ENCODE measurements at places on chromosomes 2 and 18.

DNA sequence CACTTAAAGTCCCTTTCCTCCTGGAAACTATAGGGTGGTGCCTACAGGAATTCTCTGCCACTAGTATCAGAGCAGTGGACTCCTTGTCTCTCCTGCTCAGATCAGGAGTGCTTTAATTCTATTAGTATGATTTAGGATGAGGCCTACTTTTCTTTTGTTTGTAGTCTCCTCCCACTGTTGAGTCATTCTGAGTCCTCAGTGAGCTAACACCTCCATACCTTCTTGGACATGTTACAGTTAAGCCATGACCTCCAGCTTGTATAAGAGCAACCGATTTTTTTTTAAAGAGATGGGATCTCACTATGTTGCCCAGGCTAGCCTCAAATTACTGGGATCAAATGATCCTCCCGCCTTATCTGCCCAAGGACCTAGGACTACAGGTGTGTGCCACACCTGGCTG is 48.7 kb upstream of the OTOF start:
- no peak for DNase-seq

GRCh38 chr2:204665771-204666170 is 120.5 kb downstream of the PARD3B start:
- DNase-seq: no peak

DNA sequence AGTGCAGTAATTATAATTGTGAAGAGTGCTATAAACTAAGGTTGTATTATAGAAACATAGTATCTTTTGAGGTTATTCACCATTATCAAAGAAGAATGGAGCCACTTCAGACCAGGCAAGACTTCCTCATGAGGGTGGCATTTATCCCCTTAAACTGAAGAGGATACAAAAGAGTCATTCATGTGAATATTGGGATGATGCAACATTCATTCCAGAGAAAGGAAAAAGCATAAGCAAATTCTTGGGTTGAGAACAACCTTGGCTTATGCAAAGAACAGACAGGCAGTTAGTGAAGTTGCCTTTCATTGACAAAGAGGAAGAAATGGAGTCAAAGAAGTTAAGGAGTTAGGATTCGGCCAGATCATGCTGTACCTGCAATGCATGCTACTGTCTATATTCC is 682.5 kb downstream of the MBD2 start:
- DNase-seq: no peak

DNA sequence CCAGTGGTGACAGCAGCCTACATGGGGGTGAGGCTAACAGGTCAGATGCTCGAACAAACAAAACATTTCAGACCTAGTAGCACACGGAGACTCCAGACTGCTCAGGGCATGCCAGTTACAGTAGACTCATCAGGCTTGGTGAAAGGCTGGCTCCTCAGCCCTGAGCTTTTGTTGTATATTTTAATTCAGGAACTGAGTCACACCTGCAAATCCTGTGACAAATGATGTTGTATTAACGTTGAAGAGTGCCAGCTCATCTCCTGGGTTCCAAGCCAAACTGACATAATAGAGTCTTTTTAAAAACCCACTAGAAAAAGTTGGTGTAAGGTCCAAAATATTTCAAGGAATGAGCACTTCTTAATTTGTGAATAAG is 65.3 kb downstream of the C1D start:
- no peak for DNase-seq

- DNase-seq: no peak
Observed at GRCh38 chr2:118980573-118980972, 38.6 kb downstream of the MARCO start.

- DNase-seq: no peak
Observed at GRCh38 chr2:8870441-8870840, 33.0 kb upstream of the KIDINS220 start.

All from NCI-H187 treated with DMSO at 0.1 percent for 48 hours (cell line).